Inflammatory macrophage (primary cell): ENCODE measurements at places on chromosomes 7 and 10.

DNA sequence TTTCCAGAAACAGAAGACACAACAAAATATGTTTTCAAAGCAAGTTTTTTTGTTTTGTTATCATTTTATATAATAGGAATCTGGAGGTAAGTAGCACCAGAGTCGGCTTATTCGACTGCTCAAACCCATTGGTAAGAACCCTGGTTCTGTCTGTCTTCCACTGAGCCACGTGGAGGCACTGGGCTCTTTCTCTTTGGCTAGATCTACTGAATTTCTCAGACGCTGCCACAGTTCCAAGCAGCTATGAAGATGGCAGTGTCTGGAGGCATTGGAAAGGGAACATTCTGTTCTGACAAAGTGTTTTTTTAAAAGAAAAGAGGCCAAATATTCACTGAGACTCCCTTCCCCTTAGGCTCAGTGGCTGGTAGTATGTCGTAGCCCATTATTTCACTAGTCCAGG is 338.8 kb downstream of the NRG3 start:
- no peak for DNase-seq

DNA sequence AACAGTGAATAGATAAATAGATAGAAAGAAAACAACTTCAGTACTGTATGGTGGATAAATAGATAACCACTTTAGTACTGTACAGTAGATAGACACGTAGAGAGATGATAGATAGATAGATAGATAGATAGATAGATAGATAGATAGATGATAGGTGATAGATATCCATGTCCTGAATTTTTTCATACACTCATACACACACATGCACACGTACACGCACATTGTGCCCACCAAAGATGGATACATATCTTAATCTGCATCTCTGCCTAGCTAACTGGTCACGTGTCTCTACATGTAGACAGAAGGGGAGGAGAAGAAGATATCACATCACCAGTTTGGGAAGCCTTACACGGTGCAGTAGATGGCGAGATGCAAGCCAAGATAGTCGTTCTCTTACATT is 99.2 kb downstream of the ARID5B start:
- no peak for DNase-seq

- DNase-seq = no peak
Measured at GRCh38 chr10:97466755-97467154, 20.8 kb downstream of the ZDHHC16 start.

GRCh38 chr7:129452589-129453231 is 18.5 kb downstream of the STRIP2 start:
- DNase-seq = no peak

DNA sequence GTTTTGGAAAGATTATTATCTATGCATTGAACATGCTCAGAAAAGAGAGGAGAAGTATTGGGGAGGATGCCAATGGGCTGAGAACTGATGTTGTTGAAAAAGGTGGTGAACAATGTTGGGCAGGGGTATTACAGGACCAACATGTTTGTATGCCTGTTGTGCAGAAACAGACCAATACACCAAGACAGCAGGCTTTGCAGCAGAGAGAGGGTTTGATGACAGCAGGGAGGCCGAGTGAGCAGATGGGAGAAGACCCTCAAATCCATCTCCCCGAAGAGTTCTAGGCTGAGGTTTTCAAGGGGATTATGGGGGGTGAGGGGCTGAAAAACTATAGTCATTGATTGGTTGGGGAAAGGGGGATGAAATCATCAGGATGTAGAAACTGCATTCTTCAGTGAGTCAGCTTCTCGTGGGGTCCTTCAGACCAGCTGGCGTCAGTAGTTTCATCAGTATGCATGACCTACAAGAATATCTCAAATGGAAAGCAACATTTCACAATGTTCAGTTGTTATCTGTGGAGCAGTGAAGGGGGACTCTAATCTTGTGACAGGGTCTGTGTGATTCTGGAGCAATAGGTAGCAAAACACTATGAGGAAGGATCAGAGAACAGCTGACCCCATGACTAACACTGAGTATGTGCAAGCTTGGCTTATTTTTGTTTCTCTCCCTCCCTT is 167.8 kb downstream of the BAMBI start:
- no peak for DNase-seq

DNA sequence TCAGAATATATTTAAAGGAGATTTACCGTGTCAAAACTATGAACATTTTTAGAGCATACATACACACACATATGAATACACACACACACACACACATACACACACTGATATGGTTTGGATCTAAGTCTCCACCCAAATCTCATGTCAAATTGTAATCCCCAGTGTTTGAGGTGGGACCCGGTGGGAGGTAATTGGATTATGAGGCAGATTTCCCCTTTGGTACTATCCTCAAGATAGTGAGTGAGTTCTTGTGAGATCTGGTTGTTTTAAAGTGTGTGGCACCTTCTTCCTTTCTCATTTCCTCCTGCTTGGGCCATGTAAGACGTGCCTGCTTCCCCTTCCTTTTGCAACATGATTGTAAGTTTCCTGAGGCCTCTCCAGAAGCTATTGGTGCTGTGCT is 515.0 kb upstream of the ZMIZ1 start:
- no peak for DNase-seq

DNA sequence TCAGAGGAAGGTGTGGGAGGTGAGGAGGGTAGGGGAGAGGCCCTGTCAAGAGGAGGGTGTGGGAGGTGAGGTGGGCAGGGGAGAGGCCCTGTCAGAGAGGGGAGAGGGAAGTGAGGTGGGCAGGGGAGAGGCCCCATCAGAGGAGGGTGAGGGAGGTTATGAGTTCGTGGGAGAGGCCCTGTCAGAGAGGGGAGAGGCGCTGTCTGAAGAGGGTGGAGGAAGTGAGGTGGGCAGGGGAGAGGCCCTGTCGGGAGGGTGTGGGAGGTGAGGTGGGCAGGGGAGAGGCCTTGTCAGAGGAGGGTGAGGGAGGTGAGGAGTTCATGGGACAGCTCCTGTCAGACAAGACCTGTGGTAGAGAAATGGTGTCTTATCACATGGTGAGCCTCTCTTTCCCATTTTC is 74.4 kb downstream of the INPP5A start:
- DNase-seq = no peak

DNA sequence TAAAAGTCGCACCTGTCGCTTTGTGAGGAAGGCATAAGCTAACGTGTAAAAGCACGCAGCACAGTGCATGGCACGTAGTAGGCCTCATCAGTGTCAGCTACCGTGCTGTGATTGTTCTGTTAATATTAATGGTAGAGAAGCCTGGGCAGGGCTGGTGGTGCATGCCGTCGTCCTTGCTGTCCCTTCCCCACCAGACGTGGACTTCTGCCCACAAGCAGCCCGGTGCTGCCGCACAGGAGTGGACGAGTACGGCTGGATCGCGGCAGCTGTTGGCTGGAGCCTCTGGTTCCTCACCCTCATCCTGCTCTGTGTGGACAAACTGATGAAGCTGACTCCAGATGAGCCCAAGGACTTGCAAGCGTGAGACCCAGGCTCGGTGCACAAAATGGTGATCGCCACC is 4.7 kb upstream of the ATP6V0A4 start:
- no peak for DNase-seq

- DNase-seq = no peak
Measured at GRCh38 chr10:123270806-123271205, 116.6 kb downstream of the BUB3 start.

DNA sequence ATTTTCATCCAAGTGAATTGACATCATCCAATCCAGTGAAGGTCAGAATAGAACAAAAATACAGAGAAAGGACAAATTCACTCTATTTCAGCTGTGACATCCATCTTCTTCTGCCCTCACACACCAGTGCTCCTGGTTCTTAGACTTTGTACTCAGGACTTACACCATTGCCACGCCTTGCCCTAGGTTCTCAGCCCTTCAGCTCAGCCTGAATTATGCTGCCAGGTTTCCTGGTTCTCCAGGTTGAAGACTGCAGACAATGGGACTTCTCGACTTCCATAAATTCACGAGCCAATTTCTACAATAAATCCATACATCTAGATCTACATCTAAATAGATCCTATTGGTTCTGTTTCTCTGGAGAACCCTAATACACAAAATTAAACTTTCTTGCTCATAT is 181.2 kb upstream of the KCND2 start:
- no peak for DNase-seq

DNA sequence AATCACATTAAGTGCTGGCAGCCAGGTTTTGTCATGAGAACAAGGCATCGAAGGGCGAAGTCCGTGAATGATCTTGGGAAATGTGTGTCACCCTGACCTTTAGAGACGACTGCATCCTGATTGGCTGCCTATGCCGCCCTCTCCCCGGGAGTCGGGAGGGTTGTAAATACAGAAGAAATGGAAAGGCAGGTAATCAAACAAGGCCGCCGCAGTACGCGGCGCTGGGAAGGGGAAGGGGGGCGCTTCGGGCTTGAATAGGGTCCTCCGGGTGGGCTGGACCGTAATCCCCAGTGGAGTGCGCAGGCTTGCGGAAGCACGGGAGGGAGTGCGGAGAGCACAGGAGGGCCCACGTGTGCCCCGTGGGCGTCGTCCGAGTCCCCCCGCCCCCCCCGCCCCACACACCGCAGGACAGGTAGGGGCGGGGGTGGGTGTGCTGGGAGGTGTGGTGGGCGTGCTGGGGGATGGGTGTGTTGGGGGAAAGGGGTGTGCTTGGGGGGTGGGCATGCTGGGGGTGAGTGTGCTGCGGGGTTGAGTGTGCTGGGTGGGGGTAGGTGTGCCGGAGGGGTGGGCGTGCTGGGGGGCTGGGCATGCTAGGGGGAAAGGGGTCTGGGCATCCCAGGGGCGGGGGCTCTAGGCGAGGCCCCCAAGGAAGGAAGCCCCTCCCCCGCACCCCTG is 169.4 kb downstream of the ARHGAP12 start:
- DNase-seq = peak; percentile 50

DNA sequence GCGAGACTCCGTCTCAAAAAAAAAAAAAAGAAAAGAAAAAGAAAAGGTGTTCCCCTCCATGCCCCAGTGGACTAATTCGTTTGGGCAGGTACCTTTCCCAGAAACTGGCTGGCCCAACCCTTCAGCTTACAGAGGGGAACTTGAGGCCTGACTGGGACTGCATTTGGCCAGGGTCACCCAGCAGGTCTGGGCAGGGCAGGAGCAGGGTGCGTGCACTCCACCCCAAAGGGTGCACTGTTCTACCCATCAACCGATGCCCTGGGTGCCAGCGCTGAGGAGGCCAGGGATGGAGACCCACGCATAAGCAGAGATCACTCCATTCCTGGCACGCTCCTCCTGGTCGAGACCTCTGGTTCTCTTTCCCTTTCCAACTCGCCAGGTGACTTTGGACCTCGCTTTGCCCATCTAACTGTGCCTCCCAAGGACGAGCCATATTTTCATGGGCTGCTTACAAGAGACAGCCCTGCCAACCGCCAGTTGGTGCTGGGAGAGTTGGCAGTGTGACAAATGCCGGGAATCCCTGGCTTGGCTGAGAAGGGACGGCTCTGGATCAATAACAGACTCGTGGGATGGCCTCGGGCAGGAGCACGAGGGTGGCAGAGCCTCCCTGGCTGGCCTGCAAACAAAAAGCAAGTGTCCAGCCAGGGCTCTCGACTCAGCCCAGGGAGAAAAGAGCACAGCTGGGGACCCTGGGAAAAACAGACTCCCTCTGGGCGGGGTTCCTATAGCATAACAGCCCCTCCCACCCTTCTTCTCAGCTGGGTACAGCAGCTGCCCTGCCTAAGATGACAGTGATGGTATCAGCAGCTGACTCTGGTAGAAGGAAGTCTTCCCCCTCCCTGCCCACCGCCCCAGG is 7.9 kb downstream of the HSPB1 start:
- no peak for DNase-seq

GRCh38 chr10:132700156-132701098 is 85.5 kb downstream of the NKX6-2 start:
- DNase-seq = no peak

- DNase-seq = no peak
Measured at GRCh38 chr10:96511044-96511945, 2.4 kb downstream of the TLL2 start.

- no peak for DNase-seq
Measured at GRCh38 chr7:132654150-132654549, 77.9 kb upstream of the PLXNA4 start.

- DNase-seq = no peak
Measured at GRCh38 chr7:96021568-96021967, 249.2 kb downstream of the DYNC1I1 start.

DNA sequence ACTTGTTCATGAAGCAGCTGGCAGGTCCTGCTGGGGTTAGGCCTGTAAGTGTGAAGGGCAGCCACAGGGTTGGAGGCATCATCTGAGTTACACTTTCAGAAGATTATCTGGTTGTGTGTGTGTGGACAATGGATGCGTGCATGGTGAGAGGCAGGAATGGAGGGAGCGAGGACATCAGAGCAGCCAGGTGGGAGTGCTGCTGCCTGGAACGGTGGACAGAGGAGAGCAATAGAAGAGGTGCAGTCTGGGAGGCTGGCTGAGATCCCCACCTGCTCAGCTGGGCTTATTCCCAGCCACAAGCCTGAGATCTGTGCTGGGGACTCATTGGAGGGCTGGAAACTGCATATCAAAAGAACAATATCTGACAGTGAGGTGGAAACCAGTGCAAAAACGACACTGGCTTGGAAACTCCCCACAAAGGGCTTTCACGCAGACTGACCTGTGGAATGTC is 17.9 kb downstream of the ZNF488 start:
- DNase-seq = no peak

DNA sequence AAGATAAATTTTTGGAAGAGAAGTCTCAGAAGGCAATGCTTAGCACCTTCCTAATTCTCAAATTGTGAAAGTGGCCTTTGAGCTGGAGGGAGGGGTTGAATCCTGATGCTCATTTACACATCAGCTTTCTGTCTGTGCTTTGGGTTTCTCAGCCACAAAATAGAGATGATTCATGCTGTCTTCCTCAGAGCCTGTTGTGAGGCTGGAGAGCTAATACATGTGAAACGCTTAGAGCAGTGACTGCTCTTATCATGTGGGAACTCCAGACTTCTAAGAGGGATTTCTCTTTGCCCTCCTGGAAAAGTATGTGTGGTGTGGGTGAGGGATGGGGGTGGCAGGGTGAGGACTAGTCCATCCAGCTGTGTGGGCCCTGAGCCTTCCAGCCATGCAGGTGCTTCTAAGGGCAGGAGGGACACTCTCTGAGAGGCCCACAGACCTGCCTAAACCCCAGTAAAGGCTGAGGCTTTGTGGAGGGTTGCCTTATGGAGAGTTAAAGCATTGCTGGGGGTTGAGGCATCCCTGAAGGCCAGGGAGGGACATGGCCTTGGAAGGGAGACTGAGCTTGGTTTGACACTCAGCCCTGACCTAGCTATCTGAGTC is 4.8 kb upstream of the EVX1 start:
- DNase-seq = no peak
